ENCODE measurements at places on chromosomes 1 and 21.

DNA sequence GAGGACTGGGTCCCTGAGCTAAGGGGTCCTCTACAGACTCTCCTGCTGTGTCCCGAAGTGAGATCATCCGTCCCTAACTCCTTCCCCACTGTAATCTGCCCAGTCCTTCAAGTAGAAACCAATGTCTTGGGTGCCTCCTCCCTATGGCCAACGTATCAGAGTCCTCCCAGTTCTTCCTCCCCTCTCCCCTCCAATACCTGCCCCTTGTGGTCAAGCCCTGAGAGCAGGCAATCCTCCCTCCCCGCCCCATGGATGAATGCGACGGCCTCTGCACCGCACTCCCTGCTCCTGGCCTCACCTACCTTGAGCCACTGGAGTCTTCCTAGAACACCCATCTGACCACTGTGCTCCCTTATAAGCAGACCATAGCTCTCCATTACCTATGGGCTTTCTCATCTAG is 31.1 kb downstream of the HTR6 start:
- no peak for DNase-seq

DNA sequence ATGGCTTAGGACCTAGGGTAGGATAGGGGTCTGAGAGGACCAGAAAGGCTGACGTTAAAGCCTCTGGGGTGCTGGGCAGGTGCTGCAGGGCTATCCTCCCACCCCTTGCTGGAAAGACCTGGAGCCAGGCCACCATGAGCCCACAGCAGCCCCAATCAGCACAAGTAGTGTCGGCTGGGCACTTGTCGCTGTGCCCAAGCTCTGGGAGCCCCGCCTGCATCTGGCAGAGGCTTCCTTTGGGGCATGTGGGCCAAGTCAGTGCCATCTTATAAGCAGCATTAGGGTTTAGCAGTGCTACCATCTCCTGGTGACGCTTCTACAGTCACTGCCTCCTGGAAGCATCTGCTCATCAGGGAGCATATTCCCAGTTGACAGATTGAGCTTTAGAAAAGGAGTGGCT is 31.3 kb downstream of the MAN1C1 start:
- no peak for DNase-seq

DNA sequence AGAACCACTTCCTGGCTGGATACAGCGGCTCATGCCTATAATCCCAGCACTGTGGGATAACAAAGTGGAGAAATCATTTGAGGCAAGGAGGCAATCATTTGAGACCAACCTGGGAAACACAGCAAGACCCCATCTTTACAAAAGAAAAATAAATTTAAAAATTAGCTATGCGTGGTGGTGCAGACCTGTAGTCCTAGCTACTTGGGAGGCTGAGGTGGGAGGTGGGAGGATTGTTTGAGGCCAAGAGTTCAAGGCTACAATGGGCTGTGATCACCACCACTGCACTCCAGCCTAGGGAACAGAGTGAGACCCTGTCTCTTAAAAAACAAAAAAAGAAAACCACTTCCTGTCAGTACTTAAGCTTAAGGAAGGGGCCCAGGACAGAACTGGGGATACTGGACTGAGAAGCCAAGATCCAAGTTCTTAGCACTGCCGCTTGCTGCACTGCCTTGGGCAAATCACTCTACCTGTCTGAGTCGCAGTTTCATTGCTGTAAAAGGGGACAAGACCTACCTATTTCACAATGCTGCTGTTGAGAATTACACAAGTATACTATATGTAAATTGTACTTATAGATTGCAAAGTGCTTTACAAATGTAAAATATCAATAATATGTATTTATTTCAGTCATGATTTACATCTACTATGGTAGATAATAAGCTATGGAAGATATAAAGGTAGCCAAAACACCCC is 154.9 kb downstream of the RERE start:
- DNase-seq = no peak

- DNase-seq = no peak
Observed at GRCh38 chr1:109188781-109189180, 24.9 kb upstream of the SARS1 start.

Measured in G401 (cell line).